ENCODE measurements at places on chromosomes 1 and 21.

DNA sequence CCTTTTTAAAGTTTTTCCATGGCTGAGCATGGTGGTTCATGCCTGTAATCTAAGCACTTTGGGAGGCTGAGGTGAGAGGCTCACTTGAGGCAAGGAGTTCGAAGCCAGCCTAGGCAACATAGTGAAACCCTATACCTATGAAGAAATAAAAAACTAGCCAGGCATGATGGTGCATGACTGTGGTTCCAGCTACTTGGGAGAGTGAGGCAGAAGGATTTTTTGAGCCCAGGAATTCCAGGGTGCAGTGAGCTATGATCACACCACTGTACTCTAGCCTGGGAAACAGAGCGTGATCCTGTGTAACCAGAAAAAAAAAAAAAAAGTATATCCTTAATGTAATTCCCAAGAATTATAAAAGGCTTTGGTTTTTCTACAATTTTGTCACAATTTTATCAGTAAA, 17.4 kb downstream of the DEPDC1 start:
- no peak for DNase-seq

- DNase-seq, result no peak
Observed at GRCh38 chr1:157245823-157246222, 107.6 kb upstream of the ETV3 start.

- DNase-seq, result no peak
Observed at GRCh38 chr21:41326414-41327080, 9.9 kb downstream of the FAM3B start.

DNA sequence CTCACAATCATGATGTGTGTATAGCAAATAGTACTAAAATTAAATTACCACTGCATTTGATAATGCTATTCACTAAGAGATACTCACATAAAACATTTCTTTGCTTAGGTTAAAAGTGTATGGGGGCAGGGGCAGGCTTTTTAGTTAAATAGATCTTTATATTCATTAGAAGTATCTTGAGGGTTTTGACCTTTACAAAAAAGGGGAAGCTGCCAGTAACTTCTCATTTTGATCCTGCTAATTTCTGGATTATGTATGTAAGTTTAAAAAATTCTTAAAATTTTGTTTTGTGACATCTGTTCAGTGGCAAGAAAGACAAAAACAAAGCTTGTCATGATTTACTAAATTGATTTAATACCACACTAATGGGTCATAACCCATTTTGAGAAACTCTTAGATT, 45.8 kb upstream of the S1PR1 start:
- DNase-seq, result peak; percentile 75

DNA sequence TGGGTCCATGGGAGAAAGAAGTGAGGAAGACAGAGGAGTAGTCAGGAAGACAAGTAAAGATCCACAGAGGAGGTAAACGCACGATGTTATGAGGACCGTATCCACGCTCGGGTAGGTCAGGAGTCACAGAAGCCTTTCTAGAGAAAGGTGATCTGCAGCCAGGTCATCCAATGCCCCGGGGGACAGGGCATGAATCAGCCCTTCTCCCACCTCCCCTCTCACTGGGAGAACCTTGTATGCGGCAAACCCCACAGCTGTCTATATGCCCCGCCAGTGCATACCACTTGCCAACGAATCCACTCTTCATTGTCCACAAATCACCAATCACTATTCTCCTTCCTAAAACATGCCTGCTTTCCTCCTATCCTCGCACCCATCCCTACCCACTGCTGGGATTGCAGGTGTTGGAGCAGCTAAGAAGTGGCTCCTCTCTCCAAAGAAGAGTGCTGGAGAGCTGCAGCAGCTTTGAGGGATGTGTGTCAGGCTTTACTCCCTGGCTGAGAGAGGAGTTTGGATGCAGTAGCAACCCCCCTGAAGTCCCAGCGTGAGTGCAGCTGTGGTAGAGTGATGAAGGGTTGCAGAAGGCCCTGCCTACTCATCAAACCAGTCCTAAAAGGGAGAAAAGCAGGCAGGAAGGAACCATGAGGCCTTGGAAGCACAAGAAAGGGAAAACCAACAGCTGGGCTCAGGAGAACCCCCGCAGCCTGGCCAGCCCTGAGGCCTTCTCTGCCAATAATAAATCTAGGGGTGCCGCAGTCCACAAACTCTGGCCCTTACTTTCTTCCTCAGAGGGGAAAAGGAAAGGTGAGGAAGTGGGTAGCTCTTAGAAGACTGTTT, 102.2 kb upstream of the GADD45A start:
- DNase-seq, result no peak

GRCh38 chr1:37133276-37134145, 99.2 kb upstream of the GRIK3 start:
- DNase-seq, result no peak

- DNase-seq, result no peak
Observed at GRCh38 chr1:206909883-206910318, 11.8 kb downstream of the FCMR start.

- peak; percentile 68 for DNase-seq
Observed at GRCh38 chr1:110426854-110427253, 19.4 kb upstream of the LAMTOR5 start.

DNA sequence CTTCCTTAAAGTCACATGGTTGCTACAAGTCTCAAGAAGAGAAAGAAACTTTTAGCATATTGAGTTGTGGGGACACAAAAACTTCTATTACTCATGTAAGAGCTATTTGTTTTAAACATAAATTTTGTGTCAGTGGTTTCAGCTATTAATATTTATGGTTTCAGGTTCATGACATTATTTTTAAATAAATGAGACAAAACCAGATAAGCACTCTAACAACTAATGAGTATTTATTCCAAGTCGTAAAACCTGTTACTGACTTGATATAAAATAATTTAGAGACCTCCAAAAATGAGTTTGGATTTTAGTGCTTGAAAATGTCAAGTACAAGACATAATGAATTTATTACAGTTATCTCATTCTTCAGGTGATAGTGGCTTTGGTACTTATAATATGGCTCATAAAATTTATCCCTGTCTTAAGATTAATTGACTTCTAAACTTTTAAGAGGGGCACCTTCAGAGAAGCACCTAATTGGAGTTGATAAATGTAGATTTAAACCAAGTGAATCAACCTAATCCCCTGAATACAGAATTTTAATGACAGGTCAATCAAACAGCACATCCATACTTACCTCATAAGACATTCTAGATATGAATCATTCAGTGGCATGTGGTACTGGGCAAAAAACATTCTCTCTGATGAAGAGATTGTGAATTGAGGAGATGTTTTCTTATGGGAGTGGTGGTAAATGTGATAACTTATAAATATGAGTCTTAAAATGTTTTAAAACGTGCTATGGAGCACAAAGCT, 167.7 kb upstream of the PTGFR start:
- no peak for DNase-seq

DNA sequence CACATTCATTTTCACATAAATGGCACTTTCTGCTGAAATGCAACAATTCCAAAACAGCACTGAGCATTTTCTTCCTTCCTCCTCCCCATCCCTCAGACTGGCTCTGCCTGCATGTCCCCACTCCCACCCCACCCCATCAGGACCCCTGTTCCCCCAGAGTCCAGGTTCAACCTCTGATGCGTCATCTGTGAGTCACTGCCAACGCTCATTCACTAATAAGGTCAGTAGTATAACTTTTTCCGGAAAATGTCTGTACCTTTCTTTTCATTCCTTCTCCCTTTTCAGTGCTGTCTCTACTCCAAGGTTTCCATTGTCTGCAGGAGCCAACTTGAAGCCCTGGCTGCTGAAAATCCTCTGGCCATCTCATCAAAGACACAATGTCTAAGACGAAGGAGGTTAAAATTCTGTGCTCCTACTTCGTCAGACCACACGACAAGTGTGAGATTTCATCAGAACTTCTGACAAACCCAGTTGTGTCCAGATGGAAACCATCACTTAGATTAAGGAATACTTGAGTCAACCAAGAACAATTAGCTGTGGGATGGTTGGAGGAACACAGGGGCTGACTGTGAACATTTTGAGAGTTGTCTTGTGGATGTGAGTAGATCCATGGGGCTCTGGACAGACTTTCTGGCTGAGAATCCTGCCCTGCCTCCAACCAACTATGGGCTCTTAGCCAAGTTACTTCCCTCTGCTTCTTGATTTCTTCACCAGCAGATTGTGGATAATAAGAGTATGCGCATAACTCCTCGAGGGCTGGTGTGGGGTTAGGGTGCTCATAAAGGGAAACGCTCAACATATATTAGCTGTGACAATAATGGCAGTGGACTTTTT, 35.6 kb upstream of the UTS2 start:
- DNase-seq, result no peak

DNA sequence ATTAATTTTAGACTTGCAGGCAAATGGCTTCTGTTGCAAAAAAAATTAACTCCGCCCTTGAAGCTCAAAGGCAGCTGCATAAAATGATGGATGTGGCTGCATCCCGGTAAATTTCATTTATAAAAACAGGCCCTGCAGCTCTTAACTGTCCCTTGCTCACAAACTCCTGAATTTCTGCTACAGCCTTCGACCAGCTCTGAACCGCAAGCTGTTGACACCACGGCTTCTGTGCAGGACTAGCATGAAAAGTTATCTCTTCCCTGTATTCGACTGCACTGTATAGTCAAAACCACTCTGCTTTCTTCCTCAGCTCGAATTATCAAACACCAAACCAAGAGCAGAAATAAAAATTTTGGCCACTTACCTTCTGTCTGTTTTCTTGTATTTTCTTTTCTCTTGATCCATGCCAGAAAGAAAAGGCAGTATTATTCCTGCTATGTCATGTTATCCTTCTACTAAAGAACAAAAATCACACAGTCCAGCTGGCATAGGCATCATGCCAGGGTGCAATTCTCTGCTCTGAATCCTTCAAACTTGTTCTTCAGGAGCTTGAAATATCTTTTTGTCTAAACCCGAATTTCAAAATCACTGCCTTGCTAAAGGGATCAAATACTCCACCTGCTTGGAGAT, 195.5 kb upstream of the NCAM2 start:
- DNase-seq, result no peak

DNA sequence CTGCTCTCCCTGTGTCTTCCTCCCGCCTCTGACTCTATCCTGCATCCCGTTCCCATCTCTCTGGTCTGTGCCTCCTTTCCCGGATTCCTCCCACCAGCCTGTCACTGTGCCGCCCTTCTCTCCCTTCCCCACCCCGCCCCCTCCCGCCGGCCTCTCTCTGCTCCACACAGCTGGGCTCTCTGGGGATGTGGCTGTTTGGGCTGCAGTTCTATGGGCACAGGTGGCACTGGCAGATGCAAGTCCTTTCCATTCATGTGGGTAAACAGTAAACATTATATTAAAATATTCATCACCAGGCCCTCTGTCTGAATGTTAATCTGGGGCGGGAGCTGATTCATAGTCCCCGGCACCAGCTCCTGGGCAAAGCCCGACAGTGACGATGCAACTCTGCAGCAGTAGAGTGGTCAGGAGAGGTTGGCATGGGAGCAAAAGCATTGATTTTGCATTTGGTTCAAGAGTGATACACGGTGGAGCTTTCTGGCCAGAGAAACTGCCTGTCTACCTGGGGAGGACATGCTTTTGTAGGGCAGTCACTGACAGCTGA, 249.3 kb downstream of the TNR start:
- no peak for DNase-seq

DNA sequence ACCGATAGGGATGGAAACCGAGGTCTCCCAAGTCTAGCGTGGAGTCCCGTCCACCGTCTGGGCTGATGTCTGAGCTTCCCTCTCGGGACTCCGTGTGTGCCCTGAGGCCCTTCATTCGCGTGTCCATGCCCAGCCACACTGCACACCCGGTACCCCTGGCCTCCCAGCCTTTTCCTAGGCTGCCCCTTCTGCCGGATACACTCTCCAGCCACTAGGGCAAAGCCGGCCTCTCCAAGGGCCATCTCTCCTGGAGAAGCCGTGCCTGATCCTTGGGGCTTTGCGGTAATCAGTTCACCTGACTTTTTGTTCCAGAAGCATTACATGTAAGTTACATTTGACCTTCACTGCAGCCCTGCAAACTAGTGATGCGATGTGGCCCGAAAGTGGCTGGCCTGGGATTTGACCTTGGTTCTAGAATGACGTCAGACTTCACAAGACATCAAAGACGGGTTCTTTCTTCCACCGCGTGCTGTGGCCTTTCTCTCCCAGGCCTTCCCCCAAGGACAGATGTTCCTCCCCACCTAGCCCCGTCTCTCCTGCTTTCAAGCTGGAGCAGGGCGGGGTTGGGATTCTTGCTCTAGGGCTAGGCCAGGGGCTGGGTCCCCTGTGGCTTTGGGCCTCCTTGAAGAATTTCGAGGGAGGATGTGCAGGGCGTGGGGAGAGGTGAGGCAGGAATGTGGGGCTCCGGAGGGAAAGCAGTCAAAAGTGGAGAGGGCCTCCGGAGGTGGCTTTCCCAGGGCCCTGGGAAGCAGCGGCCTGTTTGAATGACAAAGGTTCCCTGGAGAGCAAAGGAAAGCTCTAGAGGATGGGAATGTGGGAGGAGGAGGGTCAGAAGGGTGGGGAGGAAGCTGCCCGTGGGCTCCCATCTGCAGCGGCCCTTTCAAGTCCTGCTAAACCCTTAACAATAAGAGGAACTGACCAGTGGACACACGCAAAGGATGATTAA, 49.7 kb upstream of the SLC2A1 start:
- no peak for DNase-seq

GRCh38 chr1:223000632-223001031, 142.4 kb downstream of the TLR5 start:
- DNase-seq, result no peak

GRCh38 chr1:193539731-193540459, 353.5 kb upstream of the B3GALT2 start:
- DNase-seq, result no peak

- peak; percentile 78 for DNase-seq
Observed at GRCh38 chr1:116020668-116021272, 44.5 kb downstream of the SLC22A15 start.

- DNase-seq, result no peak
Observed at GRCh38 chr1:203408486-203409481, 57.9 kb upstream of the FMOD start.

DNA sequence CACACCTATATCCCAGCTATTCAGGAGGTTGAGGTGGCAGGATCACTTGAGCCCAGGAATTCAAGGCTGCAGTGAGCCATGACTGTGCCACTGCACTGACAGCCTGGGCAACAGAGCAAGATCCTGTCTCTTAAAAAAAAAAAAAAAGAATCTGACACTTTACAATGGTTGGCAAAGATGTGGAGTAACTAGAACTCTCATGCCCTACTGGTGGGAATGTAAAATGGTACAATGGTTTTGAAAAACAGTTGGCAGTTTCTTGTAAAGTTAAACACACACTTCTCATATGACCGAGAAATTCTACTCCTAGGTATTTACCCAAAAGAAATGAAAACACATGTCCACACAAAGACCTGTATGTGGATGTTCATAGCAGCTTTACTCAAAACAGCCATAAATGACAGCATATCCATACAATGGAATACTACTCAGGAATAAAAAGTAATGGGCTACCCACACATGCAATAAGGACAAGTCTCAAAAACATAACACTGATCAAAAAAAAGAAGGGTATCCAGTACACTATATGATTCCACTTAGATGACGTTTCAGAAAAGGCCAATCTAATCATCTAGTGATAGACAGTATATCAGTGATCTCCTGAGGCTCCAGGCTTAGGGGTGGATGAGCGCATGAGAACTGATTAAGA, 58.1 kb downstream of the HLCS start:
- DNase-seq, result no peak

All from common myeloid progenitor, CD34-positive (primary cell).